ENCODE measurements at places on chromosomes 16 and 17.

GRCh38 chr17:76536511-76537287 lies 810 bp downstream of the CYGB start:
- DNase-seq, result no peak

GRCh38 chr16:28293601-28293960 lies 1.3 kb downstream of the SBK1 start:
- DNase-seq, result no peak

GRCh38 chr17:10010752-10011151 lies 105.7 kb upstream of the RCVRN start:
- no peak for DNase-seq

DNA sequence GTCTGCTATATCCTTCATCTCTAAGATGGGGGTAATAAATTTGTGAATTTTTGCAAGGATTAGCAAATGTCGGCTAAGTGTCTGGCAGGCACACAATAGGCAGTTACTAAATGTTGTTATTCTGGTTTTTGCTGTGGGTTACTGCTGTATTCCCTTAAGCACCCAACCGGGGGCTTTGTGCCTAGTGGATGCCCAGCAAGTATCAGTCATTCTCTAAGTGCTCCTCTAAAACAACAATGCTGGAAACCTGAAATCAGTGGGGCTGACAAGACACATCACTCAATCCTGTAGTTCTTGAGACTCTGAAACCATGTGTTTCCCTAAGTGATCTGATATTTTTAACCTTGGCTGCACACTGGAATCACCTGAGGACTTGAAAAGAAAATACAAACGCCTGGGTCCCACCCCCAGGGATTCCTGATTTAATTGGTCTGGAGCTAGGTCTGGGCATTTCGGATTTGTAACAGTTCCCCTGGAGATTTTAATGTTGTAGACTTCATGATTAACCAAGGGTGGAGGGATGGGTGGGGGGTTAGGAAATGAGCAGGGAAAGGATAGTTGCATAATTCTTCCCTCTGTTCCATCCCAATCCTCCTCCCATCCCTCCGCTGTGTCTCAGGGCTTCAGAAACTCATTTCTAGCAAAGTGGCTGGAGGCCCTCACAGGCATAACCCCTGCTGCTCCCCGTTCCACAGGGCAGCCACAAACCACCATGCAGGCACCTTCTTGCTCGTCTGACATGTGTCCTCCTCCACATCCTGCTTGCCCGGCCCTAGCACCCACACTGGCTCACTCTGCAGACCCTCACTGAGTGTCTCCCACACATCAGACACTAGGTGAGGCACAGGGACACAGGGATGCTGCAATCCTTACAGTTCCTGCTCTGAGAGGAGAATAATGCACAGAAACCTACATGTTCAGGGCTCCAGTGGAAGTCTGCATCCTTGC lies 61.7 kb upstream of the LYRM9 start:
- no peak for DNase-seq

- peak; percentile 79 for DNase-seq
Measured at GRCh38 chr16:56600398-56600999, 7.9 kb upstream of the MT2A start.

DNA sequence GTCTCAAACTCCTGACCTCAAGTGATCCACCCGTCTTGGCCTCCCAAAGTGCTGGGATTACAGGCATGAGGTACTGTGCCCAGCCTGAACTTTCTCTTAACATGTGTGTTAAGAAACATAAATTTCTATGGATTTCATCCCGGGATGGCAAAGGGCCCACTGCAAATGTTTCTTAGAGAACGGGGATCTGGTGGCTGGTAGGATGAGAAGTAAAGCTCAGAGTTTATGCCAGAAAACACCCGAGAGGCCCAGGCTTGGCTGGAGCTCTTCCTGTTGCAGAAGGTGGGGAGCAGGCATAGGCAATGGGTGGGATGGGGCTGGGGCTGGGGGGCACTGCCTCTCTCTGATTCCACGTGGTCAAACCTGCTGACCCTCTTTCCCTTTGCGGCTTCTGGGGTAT lies 5.6 kb upstream of the CARHSP1 start:
- DNase-seq, result no peak

DNA sequence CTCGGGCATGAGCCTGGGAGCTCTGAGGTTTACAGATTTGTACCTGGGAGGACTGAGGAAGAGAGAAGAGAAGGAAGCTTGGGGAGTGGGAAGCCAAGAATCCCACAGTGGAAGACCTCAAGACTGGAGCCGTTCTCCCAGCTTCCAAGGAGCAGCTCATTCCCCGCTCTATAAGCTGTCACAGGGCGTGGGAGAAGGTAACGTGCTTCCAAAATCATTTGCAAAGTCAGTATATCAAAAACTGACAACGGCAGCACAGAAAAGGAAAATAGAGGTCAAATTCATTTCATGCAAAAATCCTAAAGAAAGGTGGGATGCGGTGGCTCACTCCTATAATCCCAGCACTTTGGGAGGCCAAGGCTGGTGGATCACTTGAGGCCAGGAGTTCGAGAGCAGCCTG lies 7.8 kb downstream of the PIK3R5 start:
- DNase-seq, result no peak

- no peak for DNase-seq
Measured at GRCh38 chr17:74555427-74555940, 9.6 kb upstream of the CD300C start.

GRCh38 chr17:19346351-19347255 lies 15.9 kb downstream of the B9D1 start:
- DNase-seq, result peak; percentile 68

- no peak for DNase-seq
Measured at GRCh38 chr16:21263640-21264570, 14.2 kb downstream of the CRYM start.

GRCh38 chr16:19005561-19006445 lies 22.1 kb downstream of the TMC7 start:
- DNase-seq, result no peak

DNA sequence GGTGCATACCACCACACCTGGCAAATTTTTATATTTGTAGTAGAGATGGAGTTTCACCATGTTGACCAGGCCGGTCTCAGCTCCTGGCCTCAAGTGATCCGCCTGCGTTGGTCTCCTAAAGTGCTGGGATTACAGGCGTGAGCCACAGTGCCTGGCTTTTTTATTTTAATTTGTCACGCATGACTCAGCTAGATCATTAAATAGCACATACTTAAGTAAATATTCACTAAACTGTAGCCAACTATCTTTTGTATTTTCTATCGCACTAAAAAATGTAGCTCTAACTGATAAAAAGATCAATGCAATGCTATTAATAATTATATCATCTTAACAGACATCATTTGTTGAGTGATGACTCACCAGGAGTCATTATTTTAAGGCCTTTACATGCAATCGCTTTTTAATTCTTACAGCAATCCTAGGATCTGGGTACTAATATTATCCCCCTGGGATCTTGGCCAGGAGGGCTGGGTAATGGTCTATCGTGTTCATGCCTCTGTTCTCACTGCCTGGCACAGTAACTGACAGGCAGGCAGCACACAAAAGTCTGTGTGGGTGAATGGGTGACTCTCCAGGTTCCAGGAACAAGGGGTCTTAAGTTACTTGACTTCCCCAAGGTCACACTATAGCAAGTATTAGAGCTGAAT lies 693.5 kb upstream of the EEF2KMT start:
- no peak for DNase-seq

GRCh38 chr17:45910667-45911066 lies 16.3 kb downstream of the MAPT start:
- DNase-seq, result no peak

DNA sequence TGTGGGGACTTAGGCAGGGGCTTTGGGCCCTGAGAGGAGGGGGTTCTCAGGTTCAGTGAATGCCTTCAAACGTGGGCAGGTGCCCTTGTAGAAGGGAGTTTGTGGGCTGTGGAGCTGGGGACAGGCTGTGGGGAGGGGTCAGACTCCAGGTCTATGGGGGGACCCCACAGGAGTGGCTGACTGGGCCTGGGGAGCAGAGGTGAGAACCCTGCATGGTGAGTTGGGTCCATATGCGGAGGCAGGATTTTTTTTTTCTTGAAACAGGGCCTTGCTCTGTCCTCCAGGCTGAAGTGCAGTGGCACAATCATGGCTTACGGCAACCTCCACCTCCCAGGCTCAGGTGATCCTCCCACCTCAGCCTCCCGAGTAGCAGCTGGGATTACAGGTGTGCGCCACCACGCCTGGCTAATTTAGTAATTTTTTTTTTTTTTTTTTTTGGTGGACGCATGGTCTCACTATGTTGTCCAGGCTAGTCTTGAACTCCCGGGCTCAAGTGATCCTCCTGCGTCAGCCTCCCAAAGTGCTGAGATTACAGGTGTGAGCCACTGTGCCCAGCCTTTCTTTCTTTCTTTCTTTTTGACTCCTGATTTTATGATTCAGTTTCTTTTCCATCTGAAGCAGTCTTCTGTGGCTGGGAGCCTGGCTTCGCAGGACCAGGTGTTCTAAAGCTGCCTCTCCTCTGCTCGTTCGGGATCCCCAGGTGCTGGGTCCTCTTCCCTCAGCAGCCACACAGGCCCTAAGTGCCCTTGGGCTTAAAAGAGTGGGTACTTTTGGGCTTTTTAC lies 19.0 kb upstream of the ADCY7 start:
- DNase-seq, result no peak

- DNase-seq, result peak; percentile 45
Measured at GRCh38 chr16:11627822-11628457, 40.3 kb upstream of the SNN start.

DNA sequence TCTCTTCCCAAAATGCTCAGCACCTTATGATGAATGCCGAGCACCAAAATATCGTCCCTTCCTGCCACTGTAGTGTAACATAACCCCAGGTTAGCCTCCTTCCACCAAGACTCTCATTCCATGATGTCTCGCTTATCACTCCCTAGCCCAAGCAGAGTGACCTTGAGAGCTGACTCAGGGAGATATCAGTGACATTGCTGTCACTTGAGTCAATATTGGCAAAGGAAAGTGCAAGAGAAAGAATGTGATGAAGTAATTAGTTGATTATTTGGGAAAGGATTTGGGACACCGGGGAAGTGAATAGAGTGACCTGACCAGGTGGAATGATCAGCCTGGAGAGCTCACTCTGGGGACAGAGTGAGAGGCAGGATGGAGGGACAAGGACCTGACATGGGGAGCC lies 2.6 kb upstream of the ANKFN1 start:
- DNase-seq, result no peak

DNA sequence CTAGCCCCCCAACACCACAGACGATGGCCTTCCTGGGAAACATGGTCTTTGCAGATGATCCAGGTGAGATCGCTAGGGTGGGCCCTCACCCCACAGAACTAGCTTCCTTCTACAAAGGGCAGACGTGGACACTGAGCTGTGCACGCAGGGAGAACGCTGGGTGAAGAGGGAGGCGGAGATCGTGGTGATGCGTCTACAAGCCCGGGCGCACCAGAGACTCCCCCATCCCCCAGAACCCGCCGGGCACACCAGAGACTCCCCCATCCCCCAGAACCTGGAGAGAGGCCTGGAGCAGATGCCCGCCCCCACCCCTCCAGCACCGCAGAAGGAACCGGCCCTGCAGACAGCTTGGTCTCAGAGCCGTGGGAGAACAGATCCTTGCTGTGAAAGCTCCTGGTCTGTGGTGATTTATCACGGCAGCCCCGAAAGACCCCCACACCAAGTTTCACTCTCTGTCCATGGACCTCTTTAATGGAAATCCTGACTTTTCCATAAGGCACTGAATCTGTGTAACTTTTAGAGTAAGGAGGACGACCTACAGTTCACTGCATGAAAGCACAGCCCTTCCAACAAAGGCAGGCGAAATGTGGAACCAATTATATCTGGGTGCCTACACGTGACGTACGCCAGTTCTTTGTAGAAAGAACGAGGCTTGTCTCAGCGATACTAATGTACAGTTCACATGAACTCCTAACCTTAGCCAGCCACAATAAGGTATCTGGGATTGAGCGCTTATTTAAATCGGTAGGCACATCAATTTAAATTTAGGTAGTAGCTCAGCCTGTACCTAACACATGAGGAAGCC lies 88.5 kb downstream of the ANKRD11 start:
- DNase-seq, result peak; percentile 45

GRCh38 chr17:40915721-40916256 lies 21.7 kb downstream of the KRT23 start:
- peak; percentile 69 for DNase-seq

GRCh38 chr17:56031636-56032035 lies 121.6 kb upstream of the ANKFN1 start:
- DNase-seq, result no peak

GRCh38 chr17:82291582-82292250 lies 18.2 kb upstream of the CSNK1D start:
- DNase-seq, result no peak

GRCh38 chr16:57503366-57503765 lies 17.1 kb upstream of the DOK4 start:
- no peak for DNase-seq

GRCh38 chr16:76696876-76697275 lies 419.7 kb downstream of the CNTNAP4 start:
- DNase-seq, result no peak

GRCh38 chr17:27318228-27318627 lies 24.3 kb downstream of the WSB1 start:
- DNase-seq, result no peak

DNA sequence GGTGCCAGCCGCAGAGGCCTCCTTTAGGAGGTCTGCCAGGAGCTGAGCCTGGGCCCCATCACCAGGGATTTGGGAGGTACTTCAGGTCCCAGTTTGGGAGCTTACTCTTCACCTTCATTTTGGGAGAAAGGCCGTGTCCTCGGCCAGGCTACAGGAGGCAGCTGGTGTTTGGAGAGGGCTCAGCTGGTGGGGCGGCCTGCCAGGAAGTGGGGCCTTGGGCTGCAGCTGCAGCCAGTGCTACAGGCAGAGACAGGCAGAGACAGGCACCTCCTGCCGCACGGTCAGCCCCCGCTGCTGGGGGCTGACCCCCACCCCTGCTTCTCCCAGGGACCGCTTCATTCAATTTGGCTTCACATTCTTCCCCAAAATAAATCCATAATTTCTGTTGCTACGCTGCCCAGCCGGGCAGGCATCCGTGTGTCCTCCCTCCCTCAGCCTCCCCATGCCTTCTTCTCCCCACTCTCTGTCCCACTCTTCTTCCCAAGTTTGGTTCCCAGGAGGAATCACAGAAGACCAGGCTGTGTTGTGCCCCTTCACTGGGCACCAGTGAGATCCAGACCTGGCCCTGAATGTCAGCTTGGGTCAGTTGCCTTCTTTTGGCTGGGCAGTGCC lies 6.1 kb downstream of the TMEM235 start:
- no peak for DNase-seq
